PC-3 (cell line): ENCODE measurements at places on chromosomes 2 and 18.

GRCh38 chr2:134819334-134819733, 19.1 kb upstream of the ACMSD start:
- DNase-seq: peak; percentile 95

- no peak for DNase-seq
Observed at GRCh38 chr2:46153996-46154753, 143.0 kb upstream of the EPAS1 start.

DNA sequence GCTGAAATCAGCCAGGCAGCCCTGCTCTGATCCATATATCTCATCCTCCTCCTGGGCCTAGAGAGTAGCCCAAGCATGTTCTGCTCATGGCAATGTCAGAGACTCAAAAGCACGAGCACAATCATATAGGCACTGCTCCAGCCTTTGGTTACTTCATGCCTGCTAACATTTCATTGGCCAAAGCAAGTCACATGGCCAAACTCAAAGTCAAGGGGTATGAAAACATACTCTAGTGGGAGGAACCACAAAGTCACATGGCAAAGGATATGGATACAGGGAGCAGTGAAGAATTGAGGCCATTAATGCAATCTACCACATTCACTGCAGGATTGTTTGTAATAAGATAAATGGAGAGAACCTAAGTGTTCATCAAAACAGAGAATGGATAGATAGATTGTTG, 87.8 kb upstream of the SPATS2L start:
- DNase-seq: no peak

GRCh38 chr18:69838620-69839411, 108.9 kb downstream of the CD226 start:
- DNase-seq: peak; percentile 61

GRCh38 chr18:7632152-7633098, 65.3 kb downstream of the PTPRM start:
- no peak for DNase-seq

DNA sequence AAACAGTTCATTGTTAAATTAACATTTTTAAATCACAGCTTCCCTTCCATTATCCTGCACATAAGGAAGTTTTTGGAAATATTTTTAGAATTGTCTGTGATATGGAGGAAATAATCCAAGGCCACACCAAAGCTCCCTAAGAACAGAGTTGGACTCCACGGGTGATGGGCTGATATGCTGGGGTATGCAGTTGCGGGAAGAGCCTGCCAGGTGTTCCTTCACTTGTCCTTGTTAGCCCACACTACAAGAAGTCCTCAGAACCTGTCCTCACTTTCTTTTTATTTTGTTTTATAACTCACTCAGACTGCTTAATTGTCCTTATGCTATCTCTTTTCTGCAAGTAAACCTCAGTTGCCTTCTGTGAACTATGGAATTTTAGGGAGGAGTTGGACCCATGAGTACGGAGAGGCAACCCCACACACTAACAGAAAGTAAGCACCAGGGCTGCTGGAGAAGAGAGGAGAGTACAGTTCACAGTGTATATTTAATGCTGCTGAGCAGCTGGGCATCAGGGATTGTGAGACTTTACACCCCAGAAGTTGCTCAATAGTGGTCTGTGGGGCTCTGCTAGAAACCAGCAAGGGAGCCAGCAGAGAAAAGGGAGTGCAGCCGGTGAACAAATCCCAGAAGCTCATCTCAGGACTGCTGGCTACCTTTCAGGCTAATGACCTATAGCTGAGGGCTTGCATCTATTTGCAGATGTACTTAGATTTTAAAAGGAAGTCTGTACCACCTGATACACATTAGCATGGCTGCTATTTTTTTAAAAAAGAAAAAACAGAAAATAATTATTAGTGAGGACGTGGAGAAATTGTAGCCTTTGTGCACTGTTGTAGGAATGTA, 280.1 kb upstream of the STON1 start:
- DNase-seq: no peak

GRCh38 chr2:47065771-47066380, 89.2 kb downstream of the STPG4 start:
- peak; percentile 82 for DNase-seq

DNA sequence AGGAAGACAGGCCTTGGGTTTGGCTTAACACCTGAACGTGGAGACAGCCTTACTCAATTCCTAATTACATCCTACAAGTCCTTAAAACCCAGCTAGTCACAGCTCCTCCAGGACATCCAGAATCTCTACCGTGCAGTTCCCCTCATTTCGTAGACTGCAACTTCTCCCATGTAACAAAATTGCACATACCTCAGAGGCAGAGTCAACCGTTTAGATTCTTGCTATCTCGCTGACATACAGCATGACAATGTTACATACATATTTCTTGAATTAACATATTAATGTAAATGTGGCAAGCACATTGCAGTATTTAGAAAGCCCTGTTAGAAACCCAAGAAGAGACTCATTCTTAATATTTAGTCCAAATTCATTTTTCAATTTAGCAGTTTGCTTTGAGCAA, 358.7 kb downstream of the SETBP1 start:
- DNase-seq: no peak

GRCh38 chr18:24801001-24801400, 340.6 kb downstream of the HRH4 start:
- no peak for DNase-seq

GRCh38 chr2:137009953-137010352, 244.6 kb downstream of the THSD7B start:
- no peak for DNase-seq

GRCh38 chr18:48293954-48294898, 115.0 kb downstream of the ZBTB7C start:
- DNase-seq: peak; percentile 13

DNA sequence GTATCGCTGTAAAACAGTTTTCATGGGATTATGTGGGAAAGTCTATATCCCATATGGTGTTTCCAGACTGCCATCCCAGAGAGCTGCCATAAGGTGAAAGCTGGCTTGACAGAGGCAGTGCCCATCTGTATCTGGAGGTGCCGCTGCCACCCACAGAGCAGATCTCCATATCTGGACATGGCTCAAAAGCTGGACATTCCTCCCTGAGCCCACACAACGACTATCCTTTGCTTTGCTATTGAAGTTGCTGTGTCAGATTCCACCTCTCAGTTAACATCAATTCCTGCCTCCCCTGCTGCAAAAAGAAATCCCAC, 55.2 kb downstream of the RND3 start:
- no peak for DNase-seq

GRCh38 chr2:33530690-33531548, 54.5 kb downstream of the RASGRP3 start:
- peak; percentile 19 for DNase-seq

- DNase-seq: no peak
Observed at GRCh38 chr18:46386788-46387187, 270.2 kb downstream of the LOXHD1 start.

GRCh38 chr2:113240150-113240914, 38.4 kb downstream of the PAX8 start:
- peak; percentile 88 for DNase-seq

DNA sequence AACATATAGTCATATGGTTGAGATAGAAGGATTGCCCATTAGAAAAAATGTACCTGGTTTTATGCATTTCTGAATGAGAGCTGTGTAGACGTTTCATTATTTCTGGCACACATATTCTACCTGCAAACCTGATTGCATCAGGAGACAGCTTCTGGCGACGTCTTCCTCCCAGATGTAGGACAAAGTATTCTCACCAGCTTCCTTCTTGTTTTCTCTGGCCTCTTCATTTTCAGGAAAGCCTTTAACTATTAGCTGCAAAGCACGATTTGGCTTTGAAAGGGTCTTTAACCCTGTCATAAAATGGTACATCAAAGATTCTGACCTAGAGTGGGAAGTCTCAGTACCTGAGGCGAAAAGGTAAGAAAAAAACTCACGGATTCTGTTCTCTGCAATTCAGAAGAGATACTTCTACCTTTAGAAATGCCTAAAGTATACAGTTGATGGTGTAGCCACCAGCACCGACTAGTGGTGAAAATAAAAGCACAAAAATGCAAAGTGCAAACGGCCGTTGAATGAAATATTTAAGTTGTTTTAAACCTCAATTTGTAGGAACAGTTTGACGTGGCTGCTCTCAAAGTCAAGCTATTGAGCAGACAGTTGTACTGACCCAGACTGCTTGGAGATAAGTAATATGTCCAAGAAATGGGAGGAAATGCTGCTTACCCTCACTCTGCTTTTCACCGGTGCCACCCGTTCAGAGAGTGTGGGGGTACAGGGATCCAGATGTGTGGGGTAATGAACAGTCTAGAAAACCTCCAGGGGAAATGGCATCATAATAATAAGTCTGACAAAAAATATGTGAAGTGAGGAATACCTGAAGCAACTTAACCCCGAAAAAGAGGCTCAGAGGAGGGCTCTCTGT, 20.2 kb downstream of the IL18RAP start:
- peak; percentile 72 for DNase-seq

GRCh38 chr18:63949068-63949737, at the start of gene HMSD:
TSS of gene HMSD (plus strand) at chr18:63949301. CDS start at chr18:63953456, 4,155 bp downstream.
- peak; percentile 72 for DNase-seq

DNA sequence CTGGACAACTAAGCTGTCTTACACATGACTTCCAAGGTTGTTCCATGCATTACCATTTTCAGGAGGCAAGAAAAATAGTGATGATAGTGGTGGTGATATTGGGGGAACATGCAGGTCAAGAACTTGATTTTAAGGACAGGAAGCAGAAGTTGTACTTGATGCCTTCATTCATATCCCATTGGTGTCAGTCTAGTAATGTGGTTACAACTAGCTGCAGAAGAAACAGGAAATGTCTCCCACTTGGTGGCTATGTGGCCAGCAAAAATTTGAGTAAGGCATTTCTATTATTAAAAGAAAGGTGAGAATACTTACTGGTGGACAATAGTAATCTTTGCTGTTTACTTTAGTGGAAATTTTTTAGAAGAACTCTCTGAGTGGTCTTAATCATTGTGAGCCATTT, 103.4 kb downstream of the ALMS1 start:
- DNase-seq: no peak

DNA sequence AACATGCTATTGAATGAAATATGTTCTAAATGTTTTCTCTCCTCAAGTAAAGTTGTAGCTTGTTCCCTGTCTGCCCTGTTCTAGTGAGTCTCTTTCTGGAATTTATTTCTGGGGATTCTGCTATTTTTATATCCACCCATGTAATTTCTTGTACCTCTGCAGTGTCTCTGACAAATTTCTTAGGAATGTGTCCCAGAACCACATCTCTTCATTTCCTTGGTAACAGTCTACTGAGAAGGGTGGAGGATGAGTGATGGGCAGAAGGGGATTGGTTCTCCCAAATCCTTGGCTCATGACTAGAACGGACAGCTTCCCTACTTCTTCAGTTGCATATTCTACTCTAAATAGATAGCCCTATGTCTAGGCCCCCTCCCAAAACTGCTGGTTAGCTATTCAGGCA, 490.6 kb upstream of the LINC00305 start:
- peak; percentile 35 for DNase-seq

DNA sequence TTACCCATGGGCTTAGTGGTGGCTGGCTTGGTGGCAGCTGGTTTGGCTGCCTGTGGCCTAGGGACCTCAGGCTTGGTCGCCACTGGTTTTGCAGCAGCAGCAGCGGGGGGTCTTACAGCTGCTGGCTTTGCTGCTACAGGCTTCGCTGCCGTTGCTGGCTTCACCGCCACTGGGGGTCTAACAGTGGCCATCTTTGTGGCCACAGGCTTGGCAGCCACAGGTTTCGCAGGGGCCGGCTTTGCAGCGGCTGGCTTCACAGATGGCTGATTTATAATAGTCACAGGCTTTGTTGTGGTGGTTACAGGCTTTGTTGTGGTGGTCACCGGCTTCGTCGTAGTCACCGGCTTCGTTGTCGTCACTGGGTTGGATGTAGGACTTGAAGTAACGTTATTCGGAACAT, 77.8 kb downstream of the COL6A3 start:
- no peak for DNase-seq

- DNase-seq: no peak
Observed at GRCh38 chr2:65778137-65778536, 345.7 kb upstream of the SPRED2 start.

- no peak for DNase-seq
Observed at GRCh38 chr2:62177392-62178049, 18.4 kb upstream of the B3GNT2 start.

- DNase-seq: no peak
Observed at GRCh38 chr2:240811346-240812300, 8.4 kb downstream of the KIF1A start.

GRCh38 chr2:197996583-197996982, 192.2 kb downstream of the PLCL1 start:
- no peak for DNase-seq

GRCh38 chr2:62654876-62655359, 50.6 kb upstream of the EHBP1 start:
- no peak for DNase-seq

DNA sequence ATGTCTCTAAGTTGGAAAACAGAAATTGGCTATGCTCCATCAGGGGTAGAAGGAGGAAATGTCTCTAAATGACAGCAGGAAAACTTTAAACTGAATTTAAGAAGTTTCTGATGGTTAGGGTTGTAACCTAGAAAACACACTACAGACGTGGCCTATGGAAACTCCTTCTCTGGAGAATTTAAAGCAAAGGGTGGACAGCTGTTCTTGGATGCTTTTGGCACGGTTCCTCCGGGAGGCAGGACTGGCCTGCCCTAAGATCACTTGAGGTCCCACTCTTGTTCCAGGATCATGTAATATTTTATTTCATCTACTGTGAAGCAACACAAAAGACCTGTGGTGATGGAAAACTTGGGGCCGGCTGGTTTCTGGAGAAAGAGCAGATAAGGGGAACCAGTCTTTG, 77.0 kb downstream of the NRP2 start:
- no peak for DNase-seq

DNA sequence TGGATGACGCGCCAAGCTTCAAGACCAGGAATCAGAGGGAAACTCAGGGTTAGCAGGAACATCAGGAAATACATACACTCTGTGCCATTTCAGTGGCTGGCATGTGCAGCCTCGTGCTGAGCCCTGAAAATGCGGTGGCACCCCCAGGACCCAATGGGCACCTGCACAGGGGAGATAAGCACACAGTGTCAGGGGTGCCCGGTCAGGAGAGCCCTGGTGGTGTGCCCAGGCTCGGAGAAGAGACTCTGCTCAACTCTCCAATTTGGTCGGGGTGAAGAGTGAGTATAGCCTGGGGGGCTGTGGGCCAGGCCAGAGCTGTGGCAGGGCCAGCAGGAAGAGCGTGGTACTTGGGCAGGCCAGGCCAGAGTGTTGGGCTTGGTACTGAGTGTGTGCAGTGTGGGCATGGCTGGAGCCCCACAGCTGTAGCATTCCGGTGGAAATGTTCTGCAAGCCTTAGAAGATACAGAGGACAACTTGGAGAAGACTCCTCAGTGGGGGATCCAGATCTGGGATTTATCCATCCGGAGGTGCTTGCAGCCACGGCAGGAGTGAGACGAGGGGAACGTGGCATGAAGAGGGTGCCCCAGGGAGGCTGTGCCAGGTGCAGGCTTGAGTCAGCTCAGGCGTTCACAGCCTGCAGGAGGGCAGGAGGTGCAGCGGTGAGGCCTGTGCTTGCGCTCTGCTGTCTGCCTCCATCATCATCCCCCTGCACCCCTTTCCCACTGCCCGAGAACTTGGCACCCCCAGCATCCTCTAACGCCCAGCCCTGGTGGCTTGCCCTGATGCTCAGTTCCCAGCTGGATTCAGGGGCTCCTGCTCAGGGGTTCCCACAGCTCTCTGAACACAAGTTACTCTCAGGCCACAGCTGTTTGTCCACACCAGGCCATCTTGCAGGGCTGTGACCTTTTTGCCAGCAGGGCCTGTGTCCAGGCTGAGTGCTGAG, 451.7 kb upstream of the HS6ST1 start:
- no peak for DNase-seq
